ENCODE measurements at places on chromosomes 16 and 17.

DNA sequence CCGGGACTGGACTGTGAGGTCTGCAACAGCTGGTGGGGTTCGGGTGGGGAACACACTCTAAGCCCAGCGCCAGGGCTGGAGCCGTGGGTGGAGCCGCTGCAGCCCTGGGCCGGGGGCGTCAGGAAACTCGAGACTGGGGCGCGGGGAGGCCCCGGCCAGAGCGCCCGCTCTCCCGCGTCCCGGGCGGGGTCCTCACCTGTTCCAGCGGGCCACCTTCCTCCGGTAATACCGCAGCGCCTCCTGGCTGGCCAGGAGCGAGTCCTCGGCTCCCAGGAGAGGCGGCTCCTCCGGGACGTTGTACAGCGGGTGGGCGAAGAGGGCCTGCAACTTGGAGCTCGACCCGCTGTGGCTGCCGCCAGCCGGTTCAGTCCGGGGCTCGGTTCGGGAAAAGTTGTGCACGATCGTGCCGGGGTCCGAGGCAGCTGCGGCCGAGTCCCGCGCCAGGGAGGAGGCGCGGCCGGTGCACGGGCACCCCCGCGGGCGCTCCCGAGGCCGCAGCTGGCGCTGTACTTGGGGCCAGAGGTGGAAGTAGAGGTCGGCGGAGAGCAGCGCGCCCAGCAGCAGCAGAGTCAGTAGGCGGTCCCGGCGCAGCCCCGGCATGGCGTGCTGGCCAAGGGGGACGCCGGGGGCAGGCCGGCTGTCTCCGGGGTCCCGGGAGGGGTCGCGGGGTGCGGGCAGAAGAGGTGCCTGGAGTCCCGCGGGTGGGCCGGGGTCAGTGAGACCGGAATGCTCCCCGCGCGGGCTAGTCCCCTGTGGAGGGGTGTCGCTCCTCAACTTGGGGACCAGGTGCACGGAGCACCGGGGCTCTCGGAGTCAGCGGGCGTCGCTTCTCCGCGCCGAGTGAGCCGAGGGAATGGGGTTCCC, 868 bp downstream of the FAM20A start:
- peak; percentile 54 for DNase-seq

DNA sequence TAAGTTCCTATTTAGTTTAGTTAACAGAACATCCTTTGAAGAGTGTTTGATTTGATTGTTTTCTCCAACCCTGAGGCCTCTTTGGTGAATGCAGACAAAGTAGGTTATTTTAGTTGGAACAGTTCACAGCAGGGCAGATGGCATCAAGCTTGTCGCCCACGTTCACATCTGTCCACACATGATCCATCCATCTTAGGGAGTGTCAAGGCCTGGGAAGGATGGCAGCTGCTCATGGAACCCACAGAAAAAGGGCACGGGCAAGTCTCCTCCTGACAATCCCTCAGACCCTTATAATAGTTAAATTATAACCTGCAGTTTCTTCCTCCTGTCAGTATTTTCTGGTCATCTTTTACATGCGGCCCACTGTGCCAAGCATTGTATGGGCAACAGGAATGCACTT, 60.2 kb downstream of the KNOP1 start:
- DNase-seq = no peak

DNA sequence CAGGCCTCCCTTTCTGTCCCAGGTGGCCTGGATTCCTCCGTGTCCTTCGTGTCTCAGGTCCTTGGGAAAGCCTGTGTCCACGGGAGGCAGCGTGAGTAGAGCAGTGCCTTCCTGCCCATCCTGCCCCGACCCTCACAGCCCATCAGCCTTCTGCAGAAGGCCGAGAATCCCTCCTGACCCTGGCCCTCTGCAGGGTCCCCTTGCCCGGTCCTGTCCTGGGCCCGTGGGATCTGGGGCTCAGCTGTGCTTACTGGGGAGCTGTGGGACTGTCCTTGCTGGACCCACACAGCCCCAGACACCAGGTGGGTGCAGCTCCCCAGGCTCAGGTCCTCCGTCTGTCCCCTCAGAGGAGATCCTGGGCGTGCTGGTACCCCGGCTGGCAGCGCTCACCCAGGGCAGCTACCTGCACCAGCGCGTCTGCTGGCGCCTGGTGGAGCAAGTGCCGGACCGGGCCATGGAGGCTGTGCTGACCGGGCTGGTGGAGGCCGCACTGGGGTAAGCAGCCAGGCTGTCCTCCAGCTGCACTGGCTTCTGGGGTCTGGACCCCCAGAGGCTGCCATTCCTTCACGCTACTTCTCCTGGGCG, 3.9 kb downstream of the TELO2 start:
- no peak for DNase-seq

- DNase-seq = no peak
These were observed 50.2 kb downstream of the ZCCHC14 start for GRCh38 chr16:87442581-87442966.

DNA sequence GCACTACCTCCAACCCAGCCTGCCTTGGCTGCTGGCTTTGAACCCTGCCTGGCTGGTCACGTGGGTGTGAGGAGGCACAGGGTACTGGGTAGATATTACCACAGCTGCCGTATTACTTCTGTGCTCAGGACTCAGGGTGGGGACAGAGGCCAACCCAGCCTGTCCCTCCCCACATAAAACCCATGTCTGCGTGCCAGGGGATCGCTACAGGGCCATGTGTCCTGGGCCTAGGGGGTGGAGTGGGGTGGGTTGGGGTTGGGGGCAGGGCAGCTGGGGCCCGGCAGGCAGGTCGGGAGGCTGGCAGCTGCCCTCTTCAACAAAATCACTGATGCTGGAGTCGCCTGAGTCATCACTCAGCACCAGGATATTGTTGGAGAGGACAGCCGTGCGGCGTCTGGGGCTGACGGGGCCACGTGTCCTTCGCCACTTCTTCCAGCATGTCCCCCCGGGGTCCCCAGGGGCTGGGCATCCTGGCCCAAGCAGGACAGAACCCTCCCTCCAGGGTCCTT, 39.7 kb upstream of the PVALEF start:
- DNase-seq = no peak

DNA sequence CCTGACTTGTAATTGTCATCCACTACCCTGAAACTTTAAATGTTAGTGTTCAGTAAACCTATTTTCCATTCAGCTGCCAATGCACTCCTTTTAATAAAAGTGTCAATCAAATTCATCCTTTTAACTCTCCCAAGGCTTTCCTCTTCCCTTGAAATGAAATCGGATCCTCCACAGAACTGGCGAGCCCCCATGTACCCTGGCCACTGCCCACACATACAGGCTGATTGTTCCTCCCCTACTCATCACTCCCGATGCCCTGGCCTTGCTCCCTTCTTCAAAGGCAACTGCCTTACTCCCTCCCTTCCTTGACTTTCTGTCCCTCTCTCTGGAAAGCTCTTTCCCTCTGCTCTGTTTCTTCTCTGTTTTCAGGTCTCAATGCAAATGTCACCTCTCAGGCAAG, 7.6 kb downstream of the KRT33A start:
- no peak for DNase-seq

GRCh38 chr17:37661400-37662014, 18.3 kb upstream of the DDX52 start:
- DNase-seq = no peak

DNA sequence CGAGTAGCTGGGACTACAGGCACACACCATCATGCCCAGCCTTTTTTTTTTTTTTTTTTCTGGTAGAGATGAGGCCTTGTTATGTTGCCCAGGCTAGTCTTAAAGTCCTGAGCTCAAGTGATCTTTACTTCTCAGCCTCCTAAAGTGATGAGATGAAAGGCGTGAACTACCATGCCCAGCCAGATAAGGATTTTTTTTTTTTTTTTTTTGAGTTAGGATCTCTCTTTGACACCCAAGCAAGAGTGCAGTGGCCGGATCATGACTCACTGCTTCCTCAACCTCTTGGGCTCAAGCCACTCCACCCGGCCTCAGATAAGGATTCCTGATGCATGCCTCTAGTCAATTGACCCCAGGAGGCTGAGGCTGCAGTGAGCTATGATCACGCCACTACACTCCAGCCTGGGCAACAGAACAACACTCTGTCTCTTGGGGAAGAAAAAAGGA, 11.2 kb upstream of the PLEKHG4 start:
- DNase-seq = no peak

DNA sequence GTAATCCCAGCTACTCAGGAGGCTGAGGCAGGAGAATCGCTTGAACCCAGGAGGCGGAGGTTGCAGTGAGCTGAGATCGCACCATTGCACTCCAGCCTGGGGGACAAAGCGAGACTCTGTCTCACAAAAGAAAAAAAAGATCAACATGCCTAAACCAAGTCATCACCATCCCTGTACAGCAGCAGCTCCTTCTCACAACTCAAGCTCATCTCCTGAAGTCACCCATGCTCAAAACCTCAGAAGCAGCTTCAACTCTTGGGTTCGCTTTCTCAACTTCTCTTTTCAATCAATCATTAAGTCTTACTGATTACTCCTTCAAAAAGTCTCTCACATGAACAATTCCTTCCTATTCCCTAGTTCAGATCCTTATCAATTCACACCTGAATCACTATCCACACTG, 31.3 kb downstream of the PHLPP2 start:
- no peak for DNase-seq

- DNase-seq = no peak
These were observed 35.5 kb upstream of the METTL16 start for GRCh38 chr17:2547176-2547575.

DNA sequence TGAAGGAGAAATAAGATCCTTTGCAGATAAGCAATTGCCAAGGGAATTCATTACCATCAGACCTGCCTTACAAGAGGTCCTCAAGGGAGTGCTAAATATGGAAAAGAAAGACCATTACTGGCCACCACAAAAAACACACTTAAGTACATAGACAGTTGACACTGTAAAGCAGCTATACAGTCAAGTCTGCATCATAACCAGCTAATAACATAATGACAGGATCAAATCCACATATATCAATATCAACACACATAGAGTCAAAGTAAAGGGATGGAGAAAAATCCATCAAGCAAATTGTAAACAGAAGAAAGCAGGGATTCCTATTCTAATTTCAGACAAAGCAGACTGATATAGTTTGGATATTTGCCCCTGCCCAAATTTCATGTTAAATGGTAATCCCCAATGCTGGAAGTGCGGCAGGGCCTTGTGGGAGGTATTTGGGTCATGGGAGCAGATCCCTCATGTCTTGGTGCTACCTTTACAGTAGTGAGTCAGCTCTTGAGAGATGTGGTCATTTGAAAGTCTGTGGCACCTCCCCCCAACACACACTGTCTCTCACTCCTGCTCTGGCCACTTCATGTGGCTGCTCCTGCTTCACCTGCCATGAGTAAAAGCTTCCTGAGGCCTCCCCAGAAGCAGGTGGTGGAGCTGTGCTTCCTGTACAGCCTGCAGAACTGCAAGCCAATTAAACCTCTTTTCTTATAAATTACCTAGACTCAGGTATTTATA, 32.8 kb downstream of the TANC2 start:
- no peak for DNase-seq

- DNase-seq = peak; percentile 65
These were observed 118.2 kb upstream of the SMURF2 start for GRCh38 chr17:64780096-64781013.

- DNase-seq = no peak
These were observed 107.1 kb downstream of the STX8 start for GRCh38 chr17:9468532-9468931.

GRCh38 chr16:79439901-79440300, 160.6 kb downstream of the MAF start:
- no peak for DNase-seq

- no peak for DNase-seq
These were observed 217.1 kb upstream of the WSB1 start for GRCh38 chr17:27076814-27077213.

GRCh38 chr17:73586275-73586832, 57.9 kb downstream of the SDK2 start:
- DNase-seq = no peak

- DNase-seq = no peak
These were observed 49.1 kb downstream of the KATNIP start for GRCh38 chr16:27598931-27599565.

DNA sequence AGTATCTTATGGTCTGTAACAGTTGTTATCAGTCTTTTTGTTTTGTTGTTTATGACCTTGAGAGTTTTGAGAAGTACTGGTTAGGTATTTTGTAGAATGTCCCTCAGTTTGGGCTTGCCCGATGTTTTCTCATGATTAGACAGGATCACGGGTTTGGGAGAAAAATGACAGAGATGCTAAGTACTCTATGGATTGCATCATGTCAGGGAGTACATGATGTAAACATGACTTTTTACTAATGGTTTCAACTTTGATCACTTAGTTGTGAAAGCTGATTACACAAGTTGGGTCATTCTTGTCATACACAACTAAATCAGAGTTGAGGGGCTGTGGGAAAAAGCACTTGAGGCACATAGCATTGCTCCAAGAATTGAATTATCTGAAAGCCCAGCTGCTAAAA, 94.7 kb upstream of the SIAH1 start:
- no peak for DNase-seq

GRCh38 chr17:16912021-16912962, 59.6 kb downstream of the TNFRSF13B start:
- DNase-seq = no peak

GRCh38 chr17:21001813-21002221, 41.0 kb downstream of the USP22 start:
- DNase-seq = no peak

DNA sequence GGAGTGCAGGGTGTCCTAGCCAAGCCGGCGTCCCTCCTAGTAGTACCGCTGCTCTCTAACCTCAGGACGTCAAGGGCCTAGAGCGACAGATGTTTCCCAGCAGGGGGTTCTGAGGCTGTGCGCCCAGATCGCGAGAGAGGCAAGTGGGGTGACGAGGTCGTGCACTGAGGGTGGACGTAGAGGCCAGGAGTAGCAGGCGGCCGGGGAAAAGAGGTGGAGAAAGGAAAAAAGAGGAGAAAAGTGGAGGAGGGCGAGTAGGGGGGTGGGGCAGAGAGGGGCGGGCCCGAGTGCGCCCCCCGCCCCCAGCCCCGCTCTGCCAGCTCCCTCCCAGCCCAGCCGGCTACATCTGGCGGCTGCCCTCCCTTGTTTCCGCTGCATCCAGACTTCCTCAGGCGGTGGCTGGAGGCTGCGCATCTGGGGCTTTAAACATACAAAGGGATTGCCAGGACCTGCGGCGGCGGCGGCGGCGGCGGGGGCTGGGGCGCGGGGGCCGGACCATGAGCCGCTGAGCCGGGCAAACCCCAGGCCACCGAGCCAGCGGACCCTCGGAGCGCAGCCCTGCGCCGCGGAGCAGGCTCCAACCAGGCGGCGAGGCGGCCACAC, at the start of gene MMP2:
Gene MMP2 (plus strand): TSS at position 372 of the 603 bp plus-strand sequence. CDS start 282 bp downstream, outside the sequence.
- DNase-seq = no peak

- DNase-seq = no peak
These were observed 1.8 kb upstream of the MT2A start for GRCh38 chr16:56606476-56607108.

GRCh38 chr17:34024806-34025551, 230.1 kb upstream of the CCL2 start:
- DNase-seq = no peak

DNA sequence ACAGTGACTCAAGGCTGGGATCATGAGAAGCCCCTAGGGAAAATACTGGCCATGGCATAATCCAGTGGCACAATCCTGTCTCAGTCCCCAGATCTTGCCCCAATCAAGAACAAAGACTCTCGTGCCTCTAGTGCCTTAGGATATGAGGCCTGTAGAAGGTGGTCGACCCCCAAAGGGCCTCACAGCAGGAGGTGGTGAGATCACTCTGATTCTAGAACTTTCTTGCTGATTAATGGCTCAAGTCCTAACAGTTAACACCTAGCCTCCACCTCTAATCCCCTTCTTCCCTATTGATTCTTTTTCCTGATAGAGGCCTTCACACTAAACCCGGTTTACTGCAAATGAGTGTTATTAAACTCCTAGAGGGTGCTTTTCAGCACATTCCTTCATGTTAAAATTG, 176.8 kb downstream of the CCDC182 start:
- no peak for DNase-seq
